GM12892 (cell line): ENCODE measurements at places on chromosomes 3 and 15.
A peak's percentile ranks its signal among the peaks of the same experiment; 100 is the strongest.

GRCh38 chr3:121629601-121630000 lies 31.1 kb downstream of the HCLS1 start:
- no peak for DNase-seq

GRCh38 chr15:48096813-48097212 lies 24.0 kb upstream of the SLC24A5 start:
- no peak for DNase-seq

DNA sequence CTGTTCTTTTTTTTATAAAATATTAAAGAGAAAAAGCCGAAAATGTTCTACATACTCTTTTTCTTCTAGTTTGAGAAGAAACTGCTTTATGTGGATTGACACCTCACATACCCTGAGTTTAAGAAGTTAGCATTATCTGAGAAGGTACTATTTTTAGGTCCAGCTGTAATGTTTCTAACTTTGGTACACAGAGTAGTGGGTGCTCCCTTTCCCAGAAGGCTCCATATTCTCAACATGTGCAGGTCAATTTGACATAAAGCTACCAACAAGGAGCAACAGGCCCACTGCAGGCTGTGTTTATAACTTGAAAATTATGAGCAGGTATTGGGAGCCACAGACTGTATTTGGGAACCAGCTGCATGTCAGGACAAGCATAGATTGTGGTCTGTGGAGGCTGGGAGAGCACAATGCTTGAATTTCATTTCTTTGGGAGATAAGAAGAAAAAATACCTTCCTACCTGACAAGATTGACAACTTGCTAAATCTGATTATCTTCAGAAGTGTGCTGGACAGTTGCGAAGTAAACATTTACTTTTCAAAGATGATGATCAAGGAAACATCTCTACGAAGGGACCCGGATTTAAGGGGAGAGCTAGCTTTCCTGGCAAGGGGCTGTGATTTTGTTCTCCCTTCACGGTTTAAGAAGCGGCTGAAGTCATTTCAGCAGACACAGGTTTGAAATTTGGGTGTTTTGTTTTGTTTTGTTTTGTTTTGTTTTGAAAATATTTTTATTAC lies 57.2 kb downstream of the PPP2R3A start:
- DNase-seq = no peak

- DNase-seq = no peak
Observed at GRCh38 chr15:77867266-77868047, 210.1 kb downstream of the TBC1D2B start.

DNA sequence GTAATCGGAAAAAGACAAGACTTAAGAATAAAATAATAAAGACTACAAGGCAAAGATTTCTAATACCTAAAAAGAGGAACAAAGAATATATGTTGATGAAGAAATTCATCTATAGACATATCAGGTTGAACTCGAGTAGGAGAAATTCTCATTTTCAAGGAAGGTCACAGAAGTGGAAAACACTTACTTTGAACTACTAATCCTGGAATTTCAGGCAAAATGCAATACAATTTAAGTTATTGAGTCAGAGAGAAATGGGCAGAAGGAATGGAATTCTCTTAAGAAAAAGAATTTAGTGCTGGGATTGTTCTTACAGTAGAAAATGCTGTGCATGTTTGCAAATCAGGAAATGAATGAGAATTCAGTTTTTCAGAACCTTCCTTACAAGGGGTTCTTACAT lies 135.9 kb upstream of the TGFBR2 start:
- no peak for DNase-seq

- no peak for DNase-seq
Observed at GRCh38 chr3:154040283-154040682, 80.9 kb upstream of the ARHGEF26 start.

GRCh38 chr15:66705277-66706146 lies 3.5 kb downstream of the SMAD6 start:
- no peak for DNase-seq

DNA sequence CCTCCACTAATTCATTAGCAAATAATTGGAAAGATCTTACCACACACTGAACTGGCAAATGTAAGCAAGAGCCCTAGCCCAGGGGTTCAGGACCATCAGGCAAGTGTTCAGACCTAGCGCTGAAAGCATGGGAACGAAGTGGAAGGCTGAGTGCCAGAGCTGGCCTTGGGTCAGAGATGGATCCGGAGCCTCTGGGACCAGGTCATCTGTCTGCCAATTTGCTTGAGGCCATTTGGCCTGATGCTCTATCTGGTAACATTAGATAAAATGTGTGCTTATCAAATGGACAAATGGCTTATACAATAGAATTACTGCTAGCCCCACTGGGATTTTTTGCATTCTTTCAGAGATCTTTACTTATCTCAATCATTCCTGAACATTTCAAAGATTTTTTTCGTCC lies 1.4 kb upstream of the TMC3 start:
- DNase-seq = no peak

DNA sequence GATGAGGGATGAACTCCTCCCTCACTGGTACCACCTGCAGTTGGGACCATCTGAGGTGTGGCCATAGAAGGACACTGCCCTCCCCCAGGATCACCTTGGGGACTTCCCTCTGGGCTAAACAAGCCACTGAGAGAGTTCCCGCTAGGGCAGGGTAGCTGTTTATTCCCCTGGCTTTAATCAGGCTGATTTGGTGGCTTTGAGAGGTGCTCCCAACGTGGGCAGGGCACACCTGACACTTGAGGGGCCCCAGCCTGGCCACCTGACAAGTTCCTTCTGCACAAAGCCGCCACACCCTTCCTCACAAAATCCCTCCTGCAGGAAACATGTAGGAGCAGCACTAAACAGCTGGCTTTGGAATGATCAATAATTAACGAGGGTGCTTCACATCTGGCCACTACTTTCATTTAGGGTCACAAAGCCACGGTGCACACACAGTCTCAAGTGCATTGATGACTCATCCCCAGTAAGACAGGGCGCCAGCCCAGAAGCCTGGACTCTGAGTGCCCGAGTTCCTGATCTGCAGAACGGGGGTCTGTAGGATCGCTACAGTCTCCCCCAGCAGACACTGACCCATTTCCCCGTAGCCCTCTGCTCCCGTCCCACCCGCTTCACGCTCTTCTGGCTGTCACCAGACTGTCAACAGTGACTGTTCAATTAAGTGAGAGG lies 75.1 kb downstream of the ATP10A start:
- no peak for DNase-seq

GRCh38 chr15:25501828-25502446 lies 63.1 kb upstream of the UBE3A start:
- DNase-seq = no peak

- no peak for DNase-seq
Observed at GRCh38 chr15:31337352-31338031, 10.9 kb downstream of the KLF13 start.

GRCh38 chr3:27025718-27026117 lies 343.5 kb downstream of the NEK10 start:
- DNase-seq = no peak

- DNase-seq = no peak
Observed at GRCh38 chr3:171802590-171802956, 7.7 kb downstream of the PLD1 start.

GRCh38 chr3:143806038-143806437 lies 42.2 kb downstream of the SLC9A9 start:
- DNase-seq = no peak

DNA sequence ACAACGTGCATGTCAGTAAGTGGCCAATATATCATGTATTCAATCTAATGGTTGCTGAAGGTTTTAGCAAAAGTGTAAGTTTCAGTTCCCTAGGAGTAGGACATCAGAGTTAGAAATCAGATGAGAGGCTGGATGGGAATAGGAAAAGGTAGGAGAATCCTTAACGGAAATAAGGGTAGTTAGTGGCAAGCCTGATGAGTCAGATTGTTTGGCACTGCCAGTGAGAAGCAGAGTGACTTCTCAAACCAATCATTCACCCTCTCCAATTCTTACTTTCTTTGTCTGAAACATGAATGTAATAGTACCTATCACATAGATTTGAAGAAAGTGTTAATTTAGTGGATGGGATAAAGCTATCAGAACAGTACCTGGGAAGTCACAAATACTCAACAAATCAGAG lies 894.0 kb downstream of the NTRK3 start:
- DNase-seq = no peak

DNA sequence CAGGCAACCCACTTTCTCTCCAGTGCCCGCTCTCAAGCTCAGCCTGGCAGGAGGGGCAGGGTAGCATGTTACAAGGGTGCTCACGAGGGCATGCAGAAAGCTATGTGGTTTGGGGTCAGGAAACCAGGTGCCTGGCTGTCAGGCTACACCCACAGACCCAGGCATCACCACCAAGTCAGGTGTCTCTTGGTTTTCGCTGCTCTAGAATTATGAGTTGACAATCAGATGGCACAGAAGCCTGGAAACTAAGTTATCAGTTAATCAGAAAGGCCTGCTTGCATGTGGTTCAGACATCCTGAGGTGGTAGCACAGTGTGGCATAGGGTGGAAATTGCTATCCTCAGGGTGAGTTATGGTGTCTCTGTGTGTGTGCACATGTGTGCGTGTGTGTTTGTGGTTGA lies 16.2 kb upstream of the CCR9 start:
- DNase-seq = no peak

GRCh38 chr3:65706776-65707568 lies 331.7 kb downstream of the MAGI1 start:
- DNase-seq = no peak

DNA sequence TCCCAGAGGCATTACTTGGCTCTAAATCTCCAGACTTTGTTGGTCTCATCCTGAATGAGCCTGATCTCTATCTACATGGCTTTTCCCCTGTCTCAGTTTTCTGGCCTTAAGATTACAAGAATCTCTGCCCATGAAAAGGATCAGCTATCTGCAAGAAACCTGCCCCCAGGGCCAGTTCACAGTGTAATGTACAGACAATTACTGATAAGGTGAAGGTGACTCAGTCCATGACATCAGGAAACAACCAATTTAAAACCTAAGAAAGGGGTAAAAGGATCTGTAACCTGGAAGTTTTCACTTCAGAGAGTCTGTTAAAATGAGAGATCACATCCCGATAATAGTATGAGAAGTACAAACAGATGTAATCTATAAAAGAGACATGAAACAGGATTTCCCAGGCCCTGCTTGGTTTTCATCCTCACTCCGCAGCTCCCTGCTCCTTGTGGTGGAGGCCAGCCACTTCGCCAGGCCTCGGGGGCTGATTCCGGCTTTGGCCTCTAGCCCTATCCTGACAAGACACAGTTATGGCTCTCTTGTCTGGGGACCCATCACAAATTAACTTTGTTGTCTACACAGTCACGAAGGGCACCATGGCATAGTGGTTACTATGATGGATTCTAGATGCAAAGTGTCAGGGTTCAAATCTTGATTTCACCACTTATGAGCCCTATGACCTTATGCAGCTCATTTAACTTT lies 136.9 kb downstream of the THSD4 start:
- DNase-seq = no peak

DNA sequence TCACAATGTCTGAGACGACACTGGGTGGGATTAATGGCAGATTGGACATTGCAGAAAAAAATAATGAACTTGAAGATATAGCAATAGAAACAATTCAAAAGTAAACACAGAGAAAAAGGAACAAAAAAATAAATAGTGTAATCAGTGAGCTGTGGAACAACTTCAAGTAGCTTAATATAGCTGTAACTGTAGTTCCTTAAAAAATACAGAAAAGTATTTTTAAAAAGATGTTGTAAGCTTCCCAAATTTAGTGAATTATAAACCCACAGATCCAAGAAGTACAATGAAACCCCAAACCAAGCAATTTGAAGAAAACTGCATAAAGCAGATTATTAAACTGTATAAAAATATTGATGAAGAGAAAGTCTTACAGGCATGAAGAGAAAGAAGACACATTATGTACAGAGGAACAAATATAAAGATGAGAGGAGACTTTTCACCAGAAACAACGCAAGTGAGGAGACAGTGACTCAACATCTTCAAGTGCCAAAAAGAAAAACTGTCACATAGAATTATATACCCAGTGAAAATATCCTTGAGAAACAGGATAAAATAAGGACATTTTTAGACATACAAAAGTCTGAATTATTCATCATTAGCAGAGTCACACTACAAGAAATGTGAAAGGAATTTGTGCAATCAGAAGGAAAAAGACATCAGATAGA lies 176.4 kb downstream of the NFKBIZ start:
- no peak for DNase-seq

- no peak for DNase-seq
Observed at GRCh38 chr3:130686833-130687232, 59.8 kb downstream of the PIK3R4 start.

DNA sequence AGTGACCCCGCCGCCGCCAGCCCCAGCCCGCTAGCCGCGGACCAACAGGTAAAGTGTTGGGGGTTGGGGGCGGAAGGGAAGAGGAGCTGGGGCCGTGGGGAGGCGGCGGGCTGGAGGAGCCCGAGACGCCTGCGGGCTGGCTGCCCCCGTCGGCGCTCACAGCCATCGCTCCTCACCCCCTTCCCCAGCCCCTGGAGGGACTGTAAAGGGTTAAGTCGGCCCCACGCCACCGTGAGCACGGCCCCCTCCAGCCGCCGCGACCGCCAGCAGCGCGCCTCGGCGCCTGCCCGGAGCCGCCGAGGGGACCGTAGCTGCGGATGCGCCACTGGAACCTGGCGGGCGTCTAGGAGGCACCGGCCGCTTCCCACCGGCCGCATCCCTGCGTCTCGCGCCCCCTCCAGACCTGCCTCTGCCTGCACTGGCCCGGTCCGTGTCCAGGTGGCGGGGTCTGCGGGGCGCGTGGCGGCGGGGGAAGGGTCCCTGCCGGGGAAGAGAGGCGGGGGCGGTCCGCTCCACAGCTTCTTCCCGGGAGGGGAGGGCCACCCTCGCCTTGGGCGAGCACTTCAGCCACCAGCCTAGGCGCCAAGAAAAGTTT lies 522 bp downstream of the MED12L start:
- DNase-seq = peak; percentile 38

DNA sequence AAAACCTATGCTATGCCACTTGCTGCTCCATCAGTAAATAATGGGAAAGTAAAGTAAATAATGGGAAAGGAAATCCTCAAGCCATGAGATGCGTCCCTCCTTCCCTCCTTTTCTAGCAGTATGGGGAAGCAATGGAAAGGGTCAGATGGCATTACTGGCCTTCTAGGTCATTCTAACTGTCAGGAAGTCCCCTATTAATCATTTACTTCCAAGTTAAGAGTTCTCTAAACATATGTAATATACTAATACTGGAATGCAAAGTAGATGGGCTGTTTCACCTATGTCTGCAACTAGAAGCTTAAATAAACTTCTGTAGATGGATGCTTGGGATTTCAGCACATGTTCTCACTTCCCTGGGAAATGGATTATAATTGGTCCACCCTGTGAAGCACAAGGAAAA lies 55.9 kb downstream of the MDFIC2 start:
- DNase-seq = no peak

DNA sequence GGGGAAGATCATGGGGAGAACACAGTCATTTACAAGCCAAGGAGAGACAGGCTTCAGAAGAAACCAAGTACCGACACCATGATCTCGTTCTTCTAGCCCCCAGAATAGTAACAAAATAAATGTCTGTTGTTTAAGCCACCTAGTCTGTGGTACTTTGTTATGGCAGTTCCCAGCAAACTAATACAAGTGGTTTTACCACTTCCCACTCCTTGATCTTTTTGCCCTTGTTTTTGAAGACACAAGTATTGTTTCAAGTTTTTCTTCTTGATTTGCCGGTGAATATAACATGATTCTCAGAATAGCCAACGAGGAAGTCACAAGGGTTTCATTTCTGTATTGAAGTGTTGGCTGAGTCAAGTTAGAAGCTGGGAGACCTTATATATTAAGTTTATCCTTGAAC lies 220.3 kb downstream of the SOX2 start:
- no peak for DNase-seq

GRCh38 chr3:128850544-128850943 lies 28.9 kb upstream of the ACAD9 start:
- DNase-seq = no peak

- no peak for DNase-seq
Observed at GRCh38 chr3:13539292-13539638, 9.7 kb upstream of the FBLN2 start.
